ENCODE measurements at places on chromosomes 4 and X.

DNA sequence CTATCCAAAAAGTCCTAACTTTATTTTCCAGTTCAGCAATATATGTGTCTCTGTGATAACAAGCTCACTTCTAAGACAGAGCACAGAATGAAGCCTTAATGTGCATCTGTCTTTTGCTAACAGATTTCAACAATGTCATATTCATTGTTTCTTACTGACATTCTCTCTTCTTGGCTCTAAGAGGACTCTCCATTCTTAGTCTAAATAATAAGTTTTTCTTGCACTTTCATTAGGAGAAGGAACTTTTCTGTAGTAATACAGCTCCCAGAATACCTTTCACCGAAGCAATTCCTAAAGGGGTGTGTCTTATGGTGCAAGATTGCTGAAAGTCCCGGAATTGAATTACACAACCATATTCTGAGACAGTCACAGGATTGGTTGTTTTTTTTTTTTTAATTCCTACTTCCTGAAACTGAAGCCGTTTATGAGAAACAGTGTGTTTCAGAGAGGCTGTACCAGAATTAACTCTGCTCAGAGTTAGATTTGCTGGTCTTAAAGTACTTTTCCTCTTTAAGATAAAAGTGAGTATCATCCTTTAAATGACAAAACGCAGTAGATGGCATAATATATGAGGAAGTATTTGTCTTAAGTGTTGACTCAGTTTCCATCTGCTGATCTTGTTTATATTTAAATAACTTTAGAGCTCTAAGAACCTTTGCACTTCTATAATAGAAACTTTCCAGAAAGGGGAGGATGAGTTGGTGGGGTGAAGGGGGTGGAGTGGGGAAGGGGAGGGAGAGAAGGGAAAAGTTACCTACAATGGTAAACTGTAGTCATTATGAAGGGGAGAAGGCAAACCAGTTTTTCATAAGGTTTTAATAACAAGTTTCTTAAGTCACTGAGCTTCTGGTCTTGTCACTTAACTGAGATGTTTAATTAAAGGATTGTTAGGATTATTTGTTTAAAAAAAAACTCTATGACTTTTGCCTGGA, at the start of gene ALPK1:
Gene ALPK1 (plus strand): TSS at position 421 of the 932 bp plus-strand sequence.
- H3K27me3 ChIP-seq = no peaks in the 10 kb centered on the region
- peak within 1 kb of the TSS; percentile 8 for H3K4me3 ChIP-seq
- peaks cover 10% of the 10 kb centered on the region for H3K4me1 ChIP-seq

GRCh38 chr4:168633496-168633895, 136.6 kb downstream of the PALLD start:
- H3K4me3 ChIP-seq = no peak overlapping the region
- H3K27me3 ChIP-seq = no peaks in the 10 kb centered on the region

GRCh38 chr4:110799211-110799610, 176.3 kb upstream of the PITX2 start:
- no peak for DNase-seq
- no peak overlapping the region for H3K4me3 ChIP-seq
- no peaks in the 10 kb centered on the region for H3K36me3 ChIP-seq

GRCh38 chrX:47902161-47902560, 65.5 kb downstream of the ZNF81 start:
- no peaks in the 10 kb centered on the region for H3K4me1 ChIP-seq
- no peaks in the 10 kb centered on the region for H3K27me3 ChIP-seq
- H3K27ac ChIP-seq = no peak overlapping the region
- no peaks in the 10 kb centered on the region for H3K36me3 ChIP-seq
- H3K4me3 ChIP-seq = no peak overlapping the region
- no peak for DNase-seq

DNA sequence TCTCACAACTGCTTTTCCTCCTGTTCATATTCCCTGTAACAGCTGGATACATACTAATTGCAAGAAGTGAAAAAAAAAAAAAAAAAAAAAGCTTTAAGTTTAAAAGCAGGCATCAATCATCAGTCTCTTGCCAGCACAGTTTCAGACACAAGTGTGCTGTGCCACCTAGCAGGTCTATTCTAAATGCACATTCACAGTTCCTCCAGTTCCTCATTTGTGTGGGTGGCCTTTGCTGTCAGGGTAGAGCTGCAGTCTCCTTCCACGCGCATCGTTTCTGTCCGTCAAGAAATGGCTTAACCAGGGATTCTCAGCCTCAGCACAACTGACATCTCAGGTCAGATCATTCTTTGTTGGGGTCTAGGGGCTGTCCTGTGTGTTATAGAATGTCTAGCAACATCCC, 61.6 kb downstream of the SCML1 start:
- no peaks in the 10 kb centered on the region for H3K4me1 ChIP-seq

GRCh38 chrX:13697976-13698375, 9.0 kb downstream of the RAB9A start:
- H3K4me1 ChIP-seq = peaks cover 43% of the 10 kb centered on the region
- H3K36me3 ChIP-seq = no peaks in the 10 kb centered on the region
- no peaks in the 10 kb centered on the region for H3K27me3 ChIP-seq
- DNase-seq = no peak
- H3K4me3 ChIP-seq = no peak overlapping the region
